ENCODE measurements at places on chromosomes 6 and 20.

DNA sequence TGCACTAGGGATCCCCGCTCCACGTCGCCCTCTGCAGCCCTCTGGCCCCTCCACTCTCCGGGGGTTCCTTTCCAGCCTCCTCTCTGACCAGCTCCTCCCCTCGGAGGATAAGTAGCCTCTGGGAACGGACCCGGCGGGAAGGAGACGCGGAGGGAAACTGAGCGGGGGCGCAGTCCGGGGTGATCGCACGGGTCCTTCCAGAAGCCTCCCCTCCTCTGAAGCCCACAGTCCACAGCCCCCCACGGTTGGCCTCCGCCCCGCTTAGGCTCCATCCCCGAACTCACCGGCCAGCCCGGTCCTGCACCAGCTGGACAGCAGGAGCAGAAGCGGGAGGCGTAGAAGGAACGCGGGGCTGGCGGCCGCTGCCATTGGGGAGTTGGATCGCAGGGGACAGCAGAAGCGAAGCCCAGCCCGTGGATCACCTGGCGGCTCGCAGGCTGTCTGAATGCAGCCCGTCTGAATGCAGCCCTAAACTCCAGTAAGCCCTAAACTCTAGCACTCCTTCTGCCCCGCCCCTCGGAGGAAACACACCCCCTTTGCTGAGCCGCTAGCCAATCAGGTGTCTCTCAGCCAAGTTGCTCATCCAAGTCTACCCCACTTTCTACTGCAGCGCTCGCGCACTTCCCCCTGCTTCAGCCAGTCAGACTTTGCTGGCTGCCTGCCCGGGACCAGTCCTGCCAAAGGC lies at the start of gene RAET1G:
RAET1G (minus strand) TSS at position 480 of the 685 bp plus-strand sequence; CDS start at position 369, 111 bp downstream.
- DNase-seq, result peak; percentile 86

DNA sequence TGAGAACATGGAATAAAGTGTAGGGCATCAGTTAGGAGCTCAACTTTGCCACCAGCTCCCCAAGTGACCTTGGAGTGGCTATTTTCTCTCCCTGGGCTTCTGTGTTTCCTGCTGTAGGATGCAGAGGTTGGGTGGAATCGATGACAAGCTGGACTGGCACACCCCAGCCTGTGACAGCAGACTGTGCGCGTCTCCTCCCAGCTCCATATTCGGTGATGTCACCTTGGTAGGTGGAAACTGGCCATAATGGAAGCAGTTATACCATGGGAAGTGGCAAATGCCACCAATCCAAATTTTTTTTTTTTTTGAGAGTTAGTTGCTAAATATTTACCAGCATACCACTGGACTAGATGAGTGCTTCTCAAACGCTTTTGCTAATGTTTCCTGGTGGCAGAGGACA lies 85.2 kb downstream of the BANF2 start:
- DNase-seq, result no peak

- DNase-seq, result no peak
These were observed 54.7 kb downstream of the RAB44 start for GRCh38 chr6:36752187-36752885.

DNA sequence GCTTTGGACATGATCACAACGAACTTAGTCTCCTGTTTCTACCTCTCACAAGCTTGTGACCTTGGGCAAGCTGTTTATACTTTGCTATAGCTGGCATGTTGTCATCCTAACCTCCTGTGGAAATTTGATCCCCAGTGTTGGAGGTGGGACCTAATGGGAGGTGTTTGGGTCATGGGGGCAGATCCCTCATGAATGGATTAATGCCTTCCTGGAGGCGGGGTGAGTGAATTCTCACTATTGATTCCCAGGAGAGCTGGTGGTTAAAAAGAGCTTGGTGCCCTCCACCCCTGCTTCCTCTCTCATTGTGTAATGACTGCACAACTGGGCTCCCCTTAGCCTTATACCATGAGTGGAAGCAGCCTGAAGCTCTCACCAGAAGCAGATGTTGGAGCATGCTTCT lies 228.9 kb downstream of the HIVEP2 start:
- no peak for DNase-seq

DNA sequence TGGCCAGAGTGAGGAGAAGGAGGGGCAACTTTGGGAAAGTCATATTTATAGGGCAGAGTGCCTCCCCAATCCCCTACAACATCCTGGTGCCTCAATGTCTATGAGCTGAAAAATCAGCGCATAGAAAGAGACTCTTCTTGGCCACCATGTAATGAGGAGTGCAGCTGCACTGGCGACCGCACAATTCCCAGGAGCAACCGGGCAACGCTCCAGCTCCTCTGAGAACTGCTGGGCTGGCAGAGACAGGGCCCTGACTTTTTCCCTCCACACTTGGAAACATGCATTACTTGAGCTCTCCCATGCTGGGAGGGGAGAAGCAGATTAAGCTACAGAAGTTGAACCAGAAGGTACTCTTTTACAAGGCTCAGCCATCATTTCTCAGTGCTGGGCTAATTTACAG lies 31.4 kb upstream of the MARCKS start:
- DNase-seq, result no peak

DNA sequence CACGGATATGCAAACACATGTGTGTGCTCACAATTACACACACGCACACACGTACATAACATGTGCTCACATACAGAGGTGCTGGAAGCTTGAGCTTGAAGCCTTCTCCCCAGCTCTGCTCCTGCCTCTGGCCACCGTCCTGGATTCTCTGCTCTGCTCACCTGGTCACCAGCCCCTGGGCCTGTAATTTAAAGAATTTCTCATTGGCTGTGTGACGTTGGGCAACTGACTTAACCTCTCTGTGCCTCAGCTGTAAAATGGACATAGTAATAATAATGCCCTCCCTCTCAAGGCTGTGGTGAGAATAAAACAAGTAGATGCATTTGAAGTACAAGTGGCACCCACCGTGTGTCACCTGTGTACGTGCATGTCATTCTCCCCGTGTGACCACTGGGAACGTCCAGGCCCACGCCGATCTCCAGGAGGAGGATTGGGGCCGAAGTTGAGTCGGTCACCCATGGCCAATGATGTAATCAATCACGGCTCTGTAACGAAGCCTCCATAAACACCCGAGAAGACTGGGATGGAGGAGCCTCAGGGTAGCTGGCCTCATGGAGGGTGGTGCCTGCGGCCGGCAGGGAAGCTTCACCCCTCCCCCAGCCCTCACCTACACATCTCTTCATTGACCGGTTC lies 160.9 kb upstream of the AFDN start:
- DNase-seq, result peak; percentile 30

DNA sequence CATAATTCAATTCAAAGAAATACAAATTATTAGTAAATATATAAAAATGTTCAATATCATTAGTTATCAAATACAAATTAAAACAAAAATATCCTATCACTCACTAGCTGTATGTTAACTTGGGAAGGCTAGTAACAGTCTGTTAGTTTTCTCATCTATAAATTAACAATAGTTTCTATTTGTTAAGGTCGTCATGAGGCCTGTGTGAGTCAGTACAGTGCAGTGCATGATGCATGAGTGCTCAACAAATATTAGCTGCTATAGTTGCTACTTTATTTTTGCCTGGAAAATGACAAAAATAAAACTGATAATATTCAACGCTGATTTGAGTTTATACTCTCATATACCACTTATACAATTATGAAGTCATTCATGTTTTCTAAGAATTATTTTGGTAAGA lies 401.6 kb upstream of the RUNX2 start:
- DNase-seq, result no peak

DNA sequence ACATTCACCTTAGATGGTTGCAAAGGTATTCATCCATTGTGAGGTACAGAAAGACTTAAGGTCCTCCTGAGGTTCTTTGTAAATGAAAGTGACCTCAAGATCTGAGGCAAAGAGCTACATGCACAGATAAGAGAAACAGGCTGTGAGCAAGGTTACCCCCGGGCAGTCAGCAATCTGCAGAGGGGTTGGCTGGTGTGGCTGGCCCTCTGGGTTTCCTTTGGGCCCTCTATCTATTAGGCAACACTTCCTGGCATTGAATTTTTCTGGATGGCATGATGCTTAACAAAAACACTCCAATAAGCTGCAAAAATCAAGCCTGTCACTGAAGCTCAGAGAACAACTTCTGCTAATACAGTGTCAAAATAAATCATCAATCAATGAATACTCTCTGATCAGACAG lies 48.9 kb upstream of the RALGAPA2 start:
- DNase-seq, result no peak

GRCh38 chr20:51376111-51376510 lies 166.4 kb downstream of the NFATC2 start:
- no peak for DNase-seq

DNA sequence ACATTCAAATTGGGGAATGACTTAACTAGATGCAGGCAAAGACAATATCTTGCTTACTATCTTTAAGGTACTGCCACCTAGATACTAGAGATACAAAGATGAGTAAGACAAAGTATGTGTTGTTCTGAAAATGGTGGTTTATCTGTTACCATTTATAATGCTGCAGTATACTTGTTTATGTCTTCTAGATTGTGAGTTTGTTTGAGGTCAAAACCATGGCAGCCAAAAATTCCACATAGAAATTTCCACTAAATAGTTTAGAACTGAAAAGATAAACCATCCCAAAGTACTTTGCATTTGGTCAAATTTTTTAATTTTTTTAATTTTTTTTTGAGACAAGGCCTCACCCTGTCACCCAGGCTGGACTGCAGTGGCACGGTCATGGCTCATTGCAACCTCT lies 150.8 kb downstream of the SOX4 start:
- no peak for DNase-seq

DNA sequence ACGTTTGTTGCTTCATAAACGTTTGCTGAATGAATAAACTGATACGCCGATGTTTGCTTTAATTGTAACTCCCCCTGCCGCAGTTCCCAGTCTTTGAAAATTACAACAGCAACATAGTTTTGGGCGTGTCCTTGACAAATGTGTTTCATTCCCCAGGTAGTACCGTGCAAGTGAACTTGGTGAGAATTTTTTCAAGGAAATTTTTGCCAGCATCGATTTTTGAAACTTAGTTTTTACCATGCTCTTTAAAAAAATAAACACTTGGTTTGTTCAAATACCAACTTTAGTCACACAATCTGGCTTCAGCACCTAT lies 60.1 kb downstream of the FAM217A start:
- DNase-seq, result no peak

GRCh38 chr6:30555816-30556065 lies 548 bp downstream of the GNL1 start:
- no peak for DNase-seq
